ENCODE measurements at places on chromosomes 4 and X.

DNA sequence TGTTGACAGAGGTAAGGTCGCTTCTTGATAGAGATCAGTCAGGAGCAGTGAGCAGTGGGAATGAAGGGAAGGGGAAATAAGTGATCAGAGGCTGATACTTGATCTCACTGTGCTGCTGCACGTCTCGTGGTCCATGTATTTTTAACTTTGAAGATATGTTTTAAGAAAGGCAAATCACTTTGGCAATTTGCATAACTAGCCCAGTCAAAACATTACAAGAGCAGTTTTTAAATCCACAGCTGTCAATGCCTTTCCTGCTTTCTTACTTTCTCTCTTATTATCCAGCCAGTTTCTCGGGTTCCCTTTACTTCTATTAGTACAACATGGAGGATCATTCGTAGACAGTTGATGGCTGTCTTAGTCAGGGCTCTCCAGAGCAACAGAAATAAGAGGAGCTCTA, 472.8 kb downstream of the TMA16 start:
- DNase-seq: no peak

DNA sequence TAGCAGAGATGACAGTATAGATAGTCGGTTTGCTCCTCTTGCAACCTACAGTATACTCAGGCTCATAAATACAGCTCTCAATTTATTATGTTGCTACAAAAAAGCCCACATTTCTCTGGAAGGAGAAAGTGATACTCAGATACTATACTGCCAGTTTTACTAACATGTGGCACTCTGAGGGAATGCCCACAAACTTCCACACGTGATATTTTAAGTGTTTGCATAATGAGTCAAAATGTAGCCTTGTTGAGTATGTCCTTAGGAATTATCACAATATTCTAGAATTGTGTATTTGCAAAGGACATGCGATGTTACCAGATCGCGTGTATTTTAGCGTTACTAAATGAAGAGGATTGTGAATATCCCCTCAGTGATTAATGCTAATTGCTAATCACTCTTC, 929.1 kb downstream of the STIM2 start:
- DNase-seq: no peak

- no peak for DNase-seq
Observed at GRCh38 chr4:109248322-109248900, 54.0 kb downstream of the COL25A1 start.

DNA sequence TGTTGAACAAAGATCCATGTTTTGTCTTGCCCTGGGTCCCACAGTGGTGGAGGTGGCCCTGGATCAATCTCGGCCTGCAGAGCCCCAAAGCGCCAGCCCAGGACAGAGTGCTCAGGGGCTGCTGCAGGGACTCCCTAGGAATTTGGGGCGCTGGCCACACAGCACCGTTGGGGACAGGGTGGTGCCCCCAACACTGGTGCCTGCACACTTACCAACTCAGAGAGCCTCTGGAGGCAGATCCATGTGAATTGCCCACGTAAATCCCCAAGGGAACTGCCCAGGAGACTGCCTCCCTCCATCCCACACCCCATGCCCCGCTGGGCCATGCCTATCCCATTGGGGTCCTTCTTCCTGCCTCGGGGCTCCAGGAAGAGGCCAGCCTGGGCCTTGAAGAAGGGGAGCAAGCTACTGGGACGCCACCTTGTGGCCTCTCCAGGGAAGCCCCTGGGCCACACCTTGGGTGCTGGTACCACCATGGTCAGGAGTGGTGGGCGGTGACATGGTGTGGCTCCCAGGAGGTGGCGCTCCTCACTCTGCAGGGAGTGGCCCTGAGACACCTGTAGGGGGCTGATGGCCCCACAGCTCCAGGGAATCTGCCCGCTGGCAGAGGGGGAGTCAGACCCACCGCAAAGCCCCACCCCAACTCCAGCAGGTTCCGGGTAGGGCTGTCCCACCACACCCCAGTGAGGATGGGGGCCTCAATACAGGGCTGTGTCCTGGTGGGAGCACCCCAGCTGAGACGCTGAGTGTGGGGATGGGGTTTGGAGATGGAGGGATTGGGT, 22.8 kb downstream of the CFAP99 start:
- no peak for DNase-seq

GRCh38 chr4:33037464-33037863, 2317.3 kb downstream of the PCDH7 start:
- no peak for DNase-seq

DNA sequence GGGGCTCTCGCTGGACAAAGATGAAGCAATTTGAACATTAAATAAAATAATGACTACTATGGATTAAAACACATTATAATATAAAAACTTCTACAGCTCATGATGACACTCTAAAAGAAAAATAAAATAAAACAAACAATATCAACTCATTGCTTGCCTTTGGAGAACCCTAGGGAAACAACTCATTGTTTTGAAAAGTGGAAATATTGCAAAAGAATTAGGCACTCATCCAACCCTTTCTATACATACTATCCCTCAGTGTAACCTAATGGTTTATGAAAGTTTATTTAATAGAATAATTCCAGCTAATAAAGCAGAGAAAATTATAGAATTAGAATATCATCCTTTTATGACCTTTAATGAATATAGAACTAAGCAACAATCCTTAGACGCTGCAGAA, 718 bp downstream of the RAB40A start:
- DNase-seq: no peak

- no peak for DNase-seq
Observed at GRCh38 chrX:13029887-13030771, 14.3 kb downstream of the FAM9C start.

DNA sequence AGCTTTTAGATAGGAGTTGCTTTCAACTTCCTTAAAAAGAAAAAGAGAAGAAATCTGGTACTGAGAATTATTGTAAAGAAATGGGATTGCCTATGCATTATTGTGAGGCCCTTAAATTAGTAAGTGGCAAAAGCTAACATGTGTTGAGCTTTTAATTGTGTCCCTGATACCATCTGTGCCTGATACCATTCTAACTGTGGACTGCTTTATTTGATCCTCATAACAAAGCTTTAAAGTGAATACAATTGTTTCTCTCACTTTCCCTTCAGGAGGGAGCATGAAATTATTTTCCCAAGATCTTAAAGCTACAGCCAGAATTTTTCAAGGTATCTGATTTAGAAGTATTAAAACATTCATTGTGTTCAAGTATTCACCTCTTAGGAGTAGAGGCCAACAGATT, 9.9 kb downstream of the KCTD8 start:
- DNase-seq: no peak

GRCh38 chr4:161829591-161829990, 334.2 kb downstream of the FSTL5 start:
- no peak for DNase-seq

DNA sequence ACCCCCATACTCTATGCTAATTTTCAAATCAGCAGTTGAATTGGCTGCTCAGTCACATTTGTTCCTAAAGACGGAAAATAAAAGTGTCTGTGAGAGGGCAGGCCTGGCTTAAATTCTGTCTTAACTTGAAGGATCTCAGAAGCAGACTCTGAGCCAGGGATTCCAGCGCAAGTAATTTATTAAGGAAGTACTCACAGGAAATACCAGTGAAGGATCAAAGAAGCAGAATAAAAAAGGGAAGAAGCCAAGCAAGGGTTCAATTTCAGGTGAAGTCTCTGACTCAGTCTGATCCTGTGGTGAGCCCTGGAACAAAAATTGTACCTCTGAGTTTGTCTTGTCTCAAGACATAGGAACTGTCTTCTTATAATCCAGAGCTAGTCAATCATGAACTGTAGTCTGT, 52.2 kb downstream of the IL1RAPL1 start:
- no peak for DNase-seq

- no peak for DNase-seq
Observed at GRCh38 chr4:12304905-12305304, 876.2 kb upstream of the HS3ST1 start.

- DNase-seq: no peak
Observed at GRCh38 chr4:84583876-84584380, 1.0 kb downstream of the CDS1 start.

- DNase-seq: no peak
Observed at GRCh38 chr4:25284466-25284865, 28.1 kb upstream of the ZCCHC4 start.

All from brain pericyte (primary cell).